A172 (cell line): ENCODE measurements at places on chromosomes 4 and X. TPM values are rescaled to one million over a fixed set of nuclear protein-coding genes. Genes with fewer than 3 reads are reported as not detected.
A peak's percentile ranks its signal among the peaks of the same experiment; 100 is the strongest.

AGTR2 gene
- not detected in 2 replicates for total RNA-seq

MAGEA2 gene
- total RNA-seq: 0.12 TPM in 1 of 2 replicates, not detected in the other

KLHL13 gene
- total RNA-seq: 0.26 and 0.81 TPM in 2 replicates

CENPE gene
- total RNA-seq: 18.4 and 36.2 TPM in 2 replicates

PCDH19 gene
- total RNA-seq: not detected in 2 replicates

SSX2B gene
- total RNA-seq: not detected in 2 replicates

YY2 gene
- total RNA-seq: 4.1 and 4.3 TPM in 2 replicates

HPRT1 gene
- total RNA-seq: 9.2 and 11.8 TPM in 2 replicates

DCAF12L2 gene
- not detected in 2 replicates for total RNA-seq

DNA sequence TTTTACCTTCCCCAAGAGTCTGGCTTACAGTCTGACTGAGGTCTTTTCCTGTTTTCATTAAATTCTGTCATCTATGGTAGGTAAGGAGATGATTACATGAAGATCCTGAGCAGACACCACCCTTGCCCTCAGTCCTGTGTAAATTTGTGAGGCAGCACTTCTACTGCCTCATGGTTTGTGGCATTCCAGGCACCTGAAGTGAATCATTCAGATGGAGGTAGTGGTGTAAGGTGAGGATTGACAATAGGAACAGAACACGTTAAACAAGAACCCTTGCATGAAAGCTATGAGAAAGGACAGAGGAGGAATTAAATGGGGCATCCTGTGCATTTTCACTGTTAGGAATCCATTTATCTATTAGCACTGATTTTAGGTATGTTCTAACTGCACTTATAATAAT is 618.6 kb downstream of the TLL1 start:
- DNase-seq: no peak

GRCh38 chrX:16187024-16187760 is 19.9 kb downstream of the MAGEB17 start:
- no peak for DNase-seq

DNA sequence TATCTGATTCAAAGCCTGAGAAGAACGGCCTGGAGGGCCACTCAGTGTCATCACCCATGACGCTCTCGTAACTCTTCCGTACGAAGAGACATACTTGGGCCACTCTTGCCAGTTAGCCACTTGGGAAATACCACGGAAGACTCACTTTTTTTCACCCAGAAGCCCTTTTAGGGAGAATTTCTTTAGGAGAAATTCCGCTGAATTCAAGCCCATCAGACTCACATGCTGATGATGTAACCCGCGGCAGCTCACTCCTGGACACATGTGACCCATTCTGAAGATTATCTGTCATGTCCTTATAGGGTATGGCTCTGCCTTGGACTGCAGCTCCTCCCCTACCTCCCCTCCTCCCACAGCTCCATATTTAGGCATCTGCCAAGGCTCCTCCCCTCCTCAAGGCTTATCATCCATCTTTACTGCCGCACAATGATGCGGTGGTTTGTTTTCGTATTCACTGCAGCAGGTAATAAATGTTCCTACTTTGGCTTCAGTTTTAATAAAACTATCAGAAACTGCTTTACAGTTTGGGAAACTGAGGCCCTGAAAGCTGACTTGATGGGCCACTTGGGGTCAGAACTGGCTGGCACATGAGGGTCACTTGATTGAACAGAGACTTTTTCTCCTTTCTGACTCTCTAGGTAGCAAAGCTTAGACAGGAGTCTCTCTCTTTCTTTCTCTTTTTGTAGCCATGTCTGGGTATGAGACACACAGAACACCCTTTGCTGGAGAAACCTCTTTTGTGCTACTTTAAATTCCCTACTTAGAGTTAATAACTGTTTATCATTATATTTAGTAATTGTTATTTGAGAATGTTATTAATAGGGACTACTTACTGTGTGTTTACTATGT is 42.1 kb downstream of the RHOH start:
- DNase-seq: peak; percentile 36

- peak; percentile 92 for DNase-seq
Measured at GRCh38 chr4:55947912-55948725, 626 bp upstream of the CEP135 start.

DNA sequence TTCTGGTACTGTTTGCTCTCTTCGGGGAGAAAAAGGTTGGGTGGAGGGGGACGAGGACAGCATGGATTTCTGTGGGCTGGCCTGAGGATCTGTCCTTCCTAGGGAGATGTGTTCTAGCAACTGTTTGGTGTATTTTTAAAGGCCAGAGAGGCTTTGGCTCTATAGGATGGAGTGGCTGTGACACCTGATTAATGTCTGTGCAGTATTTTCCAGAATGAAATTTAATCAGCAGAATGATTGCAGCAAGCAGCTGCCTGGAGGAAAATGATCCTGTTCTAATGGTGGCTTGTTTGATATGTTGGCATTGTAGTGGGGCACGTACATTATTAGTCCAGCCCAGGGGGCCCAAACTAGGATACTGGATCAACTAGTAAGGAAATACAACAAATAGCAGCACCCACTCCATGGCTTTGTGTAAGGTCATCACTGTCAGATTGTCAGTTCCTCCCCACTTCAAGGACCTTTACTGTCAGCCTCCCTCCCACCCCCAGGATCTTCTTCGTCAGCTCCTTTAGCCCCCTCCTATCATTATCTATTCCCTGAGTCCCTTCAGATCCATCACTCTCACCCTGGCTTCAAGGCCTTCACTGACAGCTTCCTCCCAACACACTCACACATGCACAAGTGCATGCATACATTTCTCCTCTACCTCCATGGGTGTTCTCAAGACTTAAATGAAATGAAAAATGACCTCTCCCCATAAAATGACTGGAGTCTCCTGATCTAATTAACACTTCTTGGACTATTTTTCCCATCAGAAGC is 10.4 kb upstream of the TMEM255A start:
- DNase-seq: no peak

DNA sequence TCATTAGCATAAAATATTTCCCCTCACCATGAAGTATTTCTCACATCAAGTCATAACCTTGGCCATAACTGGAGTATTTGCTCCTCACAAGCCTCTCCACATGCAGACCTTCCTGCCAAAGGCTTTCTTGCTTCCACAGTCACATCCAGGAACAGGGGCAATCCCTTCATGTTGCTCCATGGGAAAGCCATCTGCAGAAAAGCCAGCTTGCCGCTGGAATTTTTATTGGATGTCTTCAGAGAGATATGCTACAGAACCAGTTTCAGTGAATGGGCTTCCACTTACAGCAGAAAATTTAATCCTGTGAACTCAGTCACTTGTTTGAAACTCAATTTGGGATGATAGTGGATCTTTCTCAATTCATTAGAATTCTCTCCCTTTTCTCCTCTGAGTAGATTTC is 3.2 kb upstream of the CDKN2AIP start:
- no peak for DNase-seq

GRCh38 chrX:70079870-70080269 is 17.6 kb downstream of the OTUD6A start:
- DNase-seq: no peak

GRCh38 chr4:90030953-90031352 is 96.2 kb upstream of the CCSER1 start:
- DNase-seq: peak; percentile 39

GRCh38 chr4:139333046-139333445 is 30.8 kb upstream of the NDUFC1 start:
- no peak for DNase-seq

GRCh38 chrX:82087699-82088098 is 885.8 kb downstream of the SH3BGRL start:
- no peak for DNase-seq

DNA sequence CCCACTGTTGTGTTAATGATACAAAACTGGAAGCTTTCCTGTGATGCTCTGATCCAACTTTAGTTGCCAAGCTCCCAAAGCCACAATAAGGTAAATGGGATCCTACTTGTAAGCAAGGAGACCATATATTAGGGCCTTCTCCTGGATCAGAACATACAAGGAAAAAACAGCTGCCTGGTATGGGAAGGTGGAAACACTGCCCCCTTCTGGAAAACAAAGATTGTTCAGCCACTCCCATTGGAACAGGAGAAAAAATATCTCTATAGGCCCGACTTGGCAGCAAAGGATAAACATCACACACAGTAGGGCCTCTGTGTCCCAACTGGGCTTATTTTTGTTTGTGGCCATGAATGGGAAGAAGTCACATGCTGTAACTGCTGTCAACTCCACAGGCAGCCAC is 166.5 kb downstream of the TBX22 start:
- no peak for DNase-seq

- peak; percentile 65 for DNase-seq
Measured at GRCh38 chrX:150873616-150874015, 24.9 kb downstream of the CD99L2 start.

DNA sequence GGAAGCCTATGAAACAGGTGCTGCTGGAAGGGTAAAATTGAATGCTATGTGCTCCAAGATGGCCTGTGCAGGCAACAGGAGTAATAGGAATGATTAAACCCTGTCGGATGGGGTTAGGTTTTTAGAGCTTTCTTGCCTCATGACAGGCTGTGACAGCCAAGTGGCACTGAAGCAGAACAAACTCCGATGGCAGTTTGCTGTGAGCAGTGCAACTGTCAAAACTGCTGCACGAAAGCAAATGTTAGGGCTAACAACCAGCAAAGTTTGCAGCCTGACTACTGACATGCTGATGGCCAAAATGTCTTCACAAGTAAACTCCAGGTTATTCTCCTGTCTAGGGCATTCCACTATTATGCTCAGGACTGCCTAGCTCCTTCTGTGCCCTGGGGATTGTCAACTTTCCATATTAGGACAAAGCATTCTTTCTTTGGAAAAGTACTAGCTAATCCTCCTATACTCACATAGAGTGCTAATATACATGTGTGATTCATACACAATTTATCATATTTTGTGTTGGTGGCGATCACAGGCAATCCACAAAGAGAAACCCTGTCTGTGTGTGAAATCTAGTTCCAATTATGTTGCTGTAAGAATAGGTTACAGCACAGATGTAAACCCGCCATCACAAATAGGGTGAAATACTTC is 486.6 kb upstream of the TENM3 start:
- no peak for DNase-seq

DNA sequence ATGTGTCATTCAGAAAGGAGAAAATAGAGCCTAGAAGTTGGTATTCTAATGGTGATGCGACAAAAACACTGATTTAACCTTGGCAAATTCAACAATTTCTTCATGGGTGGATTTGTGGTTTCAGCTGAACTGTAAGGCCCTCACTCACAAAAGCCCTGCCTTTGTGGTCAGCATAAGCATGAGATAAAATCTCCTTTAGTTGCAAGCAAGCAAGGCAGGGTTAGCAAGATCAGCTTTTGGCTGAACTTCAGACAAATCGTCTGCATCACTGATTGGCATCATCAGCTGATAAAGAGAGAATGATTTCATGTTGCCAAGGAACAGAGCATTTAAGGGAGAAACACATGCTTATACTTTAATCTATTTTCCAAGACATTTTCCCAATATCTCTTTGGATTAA is 2582.2 kb downstream of the PCDH7 start:
- DNase-seq: peak; percentile 40

DNA sequence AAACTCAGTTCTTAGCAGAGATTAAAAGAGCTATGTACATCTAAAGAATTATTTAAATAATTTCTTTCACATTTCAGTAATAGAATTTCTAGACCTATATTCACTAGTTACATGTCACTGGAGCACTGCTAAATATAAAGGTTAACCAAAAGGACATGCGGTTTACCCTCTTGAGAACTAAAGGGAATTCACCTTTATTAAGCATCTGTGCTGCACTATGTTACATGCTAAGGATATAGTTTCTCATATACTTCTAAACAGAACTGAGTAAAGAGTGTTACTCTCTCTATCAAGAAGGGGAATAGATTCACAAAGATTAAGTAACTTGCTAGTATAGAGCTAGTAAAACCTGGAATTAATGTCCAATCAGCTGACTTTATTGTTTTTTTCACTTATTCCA is 7.6 kb downstream of the SPIN3 start:
- DNase-seq: no peak

- DNase-seq: no peak
Measured at GRCh38 chr4:110860125-110860524, 237.2 kb upstream of the PITX2 start.

- no peak for DNase-seq
Measured at GRCh38 chr4:44632733-44633132, 18.7 kb downstream of the YIPF7 start.

DNA sequence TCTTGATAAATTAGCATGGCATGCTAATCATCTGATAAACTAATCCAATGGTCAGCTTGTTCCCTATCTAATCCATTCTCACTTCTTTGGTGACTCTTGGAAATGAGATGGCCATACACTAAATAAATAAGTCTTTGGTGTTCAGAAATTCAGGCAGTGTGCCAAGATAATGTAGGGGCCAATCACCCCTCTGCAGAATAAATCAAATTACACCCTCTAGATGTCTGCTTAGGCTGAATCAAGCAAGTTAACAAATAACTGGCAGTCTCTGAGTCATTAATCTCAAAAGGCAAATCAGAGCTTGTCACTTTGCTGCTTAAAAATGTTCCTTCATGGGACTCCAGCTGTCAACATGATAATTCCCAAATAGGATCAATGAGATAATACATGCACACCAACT is 97.4 kb downstream of the NLGN4X start:
- DNase-seq: no peak

- DNase-seq: no peak
Measured at GRCh38 chr4:112564706-112565270, 48.8 kb upstream of the NEUROG2 start.

GRCh38 chrX:110734271-110734670 is 61.3 kb downstream of the CHRDL1 start:
- no peak for DNase-seq

DNA sequence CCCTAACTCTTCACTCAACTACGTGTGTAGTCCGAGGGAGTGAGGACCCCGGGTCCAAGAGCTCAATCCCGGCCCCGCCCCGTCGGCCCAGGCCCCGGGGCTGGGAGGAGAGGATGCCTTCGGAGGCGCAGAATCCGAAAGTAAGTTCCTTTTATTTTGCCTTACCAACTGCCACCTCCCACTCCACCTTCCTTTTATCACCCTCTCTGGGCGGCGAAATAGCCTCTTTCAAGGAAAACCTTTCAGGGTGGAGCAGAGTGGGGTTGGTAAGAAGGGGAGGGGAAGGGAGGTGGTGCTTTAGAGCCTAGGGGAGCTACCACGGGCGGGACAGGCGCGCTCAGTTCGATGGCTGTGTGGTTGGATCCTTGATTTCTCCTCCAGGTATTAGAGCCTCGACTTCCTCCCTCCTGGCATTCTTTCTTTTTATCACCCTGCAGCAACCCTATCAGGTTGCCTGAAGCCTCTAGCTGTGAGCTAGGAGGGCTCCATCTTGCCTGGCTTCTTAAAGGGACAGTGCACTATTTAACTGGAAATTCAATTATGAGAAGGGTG is 191.2 kb downstream of the RRAGB start:
- DNase-seq: no peak

- DNase-seq: no peak
Measured at GRCh38 chr4:80235451-80235850, 31.0 kb upstream of the FGF5 start.
